Brain microvascular endothelial cell (primary cell): ENCODE measurements at places on chromosomes 1 and 21.

DNA sequence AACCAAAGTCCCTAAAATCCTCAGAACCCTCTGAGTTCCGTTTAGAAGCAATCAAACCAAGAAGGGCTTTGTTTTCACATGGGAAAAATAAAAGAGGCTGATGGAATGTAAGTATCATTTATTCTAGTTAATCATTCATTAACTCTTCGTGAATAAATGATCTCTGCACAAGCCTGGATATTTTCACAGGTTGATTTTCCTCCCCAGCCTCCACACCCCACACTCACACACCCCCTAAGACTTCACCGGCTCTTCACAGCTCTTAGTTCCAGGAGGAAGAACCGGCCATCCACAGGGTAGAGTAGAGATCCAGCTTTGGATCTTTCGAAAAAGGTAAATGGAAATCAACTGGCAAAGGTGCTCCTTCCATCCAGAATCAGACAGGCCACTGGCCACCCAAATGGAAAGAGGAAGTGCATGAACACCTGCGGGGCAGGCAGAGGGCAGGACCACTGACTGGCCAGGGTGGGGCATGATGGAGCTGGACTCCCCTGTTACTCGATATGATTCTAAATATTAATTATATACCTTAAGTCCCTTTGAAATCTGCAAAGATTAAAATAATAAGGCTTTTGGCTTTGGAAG lies 10.0 kb downstream of the C1orf198 start:
- no peak for DNase-seq

DNA sequence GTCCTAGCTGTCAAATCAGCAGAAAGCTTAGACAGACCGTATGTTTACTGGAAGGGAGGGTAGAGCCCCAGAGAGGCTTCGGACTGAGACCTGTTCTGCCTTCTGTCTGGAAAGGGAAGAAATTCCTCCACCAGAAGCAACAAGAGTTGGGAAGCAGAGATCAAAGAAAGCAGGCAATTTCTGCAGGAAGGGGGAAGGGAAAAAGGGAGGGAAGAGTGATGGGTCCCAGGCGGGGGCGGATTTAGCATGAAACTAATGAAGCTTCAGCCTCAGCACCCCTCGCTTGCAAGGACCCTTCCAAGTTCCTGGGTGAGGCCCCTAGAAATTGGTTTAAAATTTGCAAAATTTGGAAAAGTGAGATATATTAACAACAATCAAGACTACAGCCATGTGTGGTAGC lies 26.6 kb upstream of the FAM20B start:
- DNase-seq: no peak

GRCh38 chr1:115118611-115119010 lies 29.3 kb upstream of the TSPAN2 start:
- DNase-seq: no peak

- no peak for DNase-seq
Observed at GRCh38 chr1:172283766-172284165, 136.7 kb upstream of the C1orf105 start.

DNA sequence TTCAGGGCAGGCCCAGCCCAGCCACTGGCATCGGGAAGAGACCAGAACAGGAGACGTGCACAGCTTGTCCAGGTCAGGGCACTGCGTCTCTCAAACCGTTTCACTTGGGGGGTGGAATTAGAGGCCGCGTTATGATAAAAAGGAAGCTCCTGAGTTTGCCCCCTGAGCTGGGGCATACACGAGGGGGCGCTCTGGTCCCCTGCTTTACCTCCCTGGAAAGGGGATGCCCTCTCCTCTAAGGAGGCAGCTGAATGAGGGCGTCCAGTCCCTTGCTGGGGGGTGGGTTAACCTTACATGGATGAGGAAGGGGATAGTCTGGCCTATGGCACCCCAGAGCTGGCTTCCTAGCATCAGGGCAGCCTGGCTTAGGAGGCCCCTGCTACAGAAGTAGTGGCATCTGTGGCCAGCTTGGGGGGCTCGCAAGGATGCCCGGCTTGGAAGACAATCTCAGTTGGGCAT lies 2.3 kb downstream of the MYOG start:
- DNase-seq: no peak

DNA sequence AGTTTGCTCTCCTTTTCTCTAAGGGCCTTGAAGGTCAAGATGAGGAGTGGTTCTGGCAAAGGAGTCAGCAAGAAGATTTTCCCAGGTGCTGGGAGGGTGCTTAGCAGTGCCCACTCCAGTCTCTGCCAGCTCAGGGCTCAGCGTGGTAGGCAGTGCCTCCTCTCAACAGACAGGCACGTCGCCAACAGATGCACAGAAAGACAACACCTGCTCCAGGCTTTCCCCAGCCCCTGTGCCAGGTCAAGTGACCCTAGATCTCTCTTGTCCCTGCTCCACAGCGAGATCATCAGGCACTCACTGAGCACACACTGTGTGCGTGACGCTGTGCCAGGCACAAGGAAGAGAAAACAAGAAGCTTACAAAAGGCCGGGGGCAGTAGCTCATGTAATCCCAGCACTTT lies 86.0 kb downstream of the CASZ1 start:
- no peak for DNase-seq

DNA sequence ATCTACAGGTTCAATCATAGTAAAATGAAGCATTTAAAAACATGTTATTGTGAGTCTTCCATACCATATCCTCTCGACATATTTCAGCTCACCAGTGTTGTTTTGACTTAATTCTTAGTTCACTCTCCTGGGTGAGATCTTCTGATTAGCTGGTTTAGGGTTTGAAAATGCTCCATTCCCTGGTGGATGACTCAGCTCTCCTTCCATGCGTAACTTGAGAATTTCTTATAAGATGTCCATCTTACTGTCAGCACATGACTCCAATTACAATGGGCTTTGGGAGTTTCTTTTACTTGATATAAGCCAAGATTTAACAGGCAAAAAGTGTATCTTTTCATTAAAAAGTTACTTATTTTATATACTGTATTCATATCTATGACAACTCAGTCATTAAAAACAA lies 476.5 kb downstream of the BRINP3 start:
- DNase-seq: no peak

GRCh38 chr21:31213787-31214186 lies 130.3 kb downstream of the TIAM1 start:
- DNase-seq: no peak

GRCh38 chr1:227356620-227357146 lies 38.4 kb upstream of the CDC42BPA start:
- peak; percentile 3 for DNase-seq

- DNase-seq: peak; percentile 81
Observed at GRCh38 chr1:91500756-91501522, at the start of gene CDC7. CDC7 (plus strand) TSS chr1:91500851; CDS start chr1:91501717, 866 bp downstream.

DNA sequence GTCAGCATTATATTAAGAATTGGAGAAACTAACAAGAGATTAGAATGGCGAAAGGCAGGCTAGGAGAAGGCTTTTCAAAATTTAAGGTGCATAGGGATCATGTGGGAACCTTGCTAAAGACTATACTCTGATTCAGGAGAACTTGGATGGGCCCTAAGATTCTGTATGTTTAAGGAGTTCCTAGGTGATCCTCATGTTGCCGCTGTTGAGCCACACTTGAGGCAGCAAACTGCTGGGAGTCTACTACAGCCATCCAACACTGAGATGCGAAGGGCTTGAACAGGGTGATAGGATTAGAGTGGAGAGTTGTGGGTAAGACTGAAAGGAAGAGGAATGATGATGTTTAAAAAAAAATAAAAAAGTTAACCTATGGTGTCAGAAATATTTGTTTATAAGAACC lies 1013.2 kb downstream of the MRPL39 start:
- DNase-seq: no peak

GRCh38 chr1:46569884-46570725 lies 18.7 kb upstream of the KNCN start:
- no peak for DNase-seq

GRCh38 chr1:32817815-32818786 lies 648 bp downstream of the S100PBP start:
- no peak for DNase-seq

- DNase-seq: no peak
Observed at GRCh38 chr1:217153361-217153760, 430.1 kb upstream of the ESRRG start.

GRCh38 chr21:43271452-43272020 lies 102.7 kb downstream of the CRYAA start:
- no peak for DNase-seq

DNA sequence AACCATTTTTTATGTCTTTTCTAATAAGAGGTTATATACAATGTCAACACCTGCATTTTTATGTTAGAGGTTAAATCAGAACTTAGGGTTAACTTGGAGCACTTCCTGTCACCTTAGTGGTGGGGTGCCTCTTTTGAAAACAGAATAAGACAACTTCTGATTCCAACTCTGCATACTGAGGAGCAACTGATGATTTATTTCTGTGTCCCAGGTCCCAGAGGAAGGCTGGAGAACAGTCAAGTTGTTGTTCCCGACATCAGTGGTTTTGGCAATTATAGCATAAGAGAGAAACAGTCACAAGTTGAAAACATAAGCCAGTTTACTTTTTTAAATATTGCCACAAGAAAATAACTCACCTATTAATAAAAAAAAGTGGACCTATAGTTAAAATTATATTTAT lies 871.0 kb upstream of the ADAMTS5 start:
- no peak for DNase-seq

DNA sequence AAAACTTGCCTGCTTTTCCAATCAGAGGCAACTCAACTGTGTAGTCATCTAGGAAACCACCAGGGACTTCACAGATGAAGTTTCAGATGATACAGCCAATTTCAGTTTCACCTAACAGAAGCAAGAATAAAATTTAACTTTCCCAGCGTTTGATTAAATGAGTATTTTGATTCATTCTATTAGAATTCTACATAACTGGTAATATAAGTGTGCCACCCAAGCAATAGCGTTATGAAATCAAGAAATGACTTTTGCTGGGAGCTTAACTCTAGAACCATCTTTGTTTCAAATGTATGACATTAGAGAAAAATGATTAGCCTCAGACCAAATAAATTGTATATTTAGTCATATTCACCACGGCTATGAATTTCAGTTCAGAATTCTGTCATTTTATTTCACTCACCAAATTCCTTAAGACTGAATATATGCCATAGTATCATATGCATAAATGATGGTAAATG lies 239.3 kb downstream of the NRIP1 start:
- no peak for DNase-seq

DNA sequence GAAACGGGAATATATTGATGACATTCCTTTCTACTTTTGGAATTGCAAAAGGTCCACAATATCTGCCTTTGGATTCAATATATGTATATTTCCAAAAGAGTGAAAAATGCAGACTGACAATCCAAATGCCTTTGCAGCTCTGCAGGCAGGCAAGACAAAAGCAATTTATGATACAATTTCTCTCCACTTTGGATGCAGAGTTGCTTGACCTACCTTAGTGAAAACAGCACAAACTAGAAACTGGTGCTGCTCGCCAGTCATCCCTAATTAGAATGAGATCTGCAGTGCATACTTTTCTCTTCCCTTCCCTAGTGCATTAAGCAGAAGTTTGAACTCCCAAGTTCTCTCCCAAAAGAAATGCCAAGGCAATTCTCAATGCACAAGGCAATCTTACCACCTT lies 56.8 kb downstream of the KIAA0319L start:
- DNase-seq: no peak

DNA sequence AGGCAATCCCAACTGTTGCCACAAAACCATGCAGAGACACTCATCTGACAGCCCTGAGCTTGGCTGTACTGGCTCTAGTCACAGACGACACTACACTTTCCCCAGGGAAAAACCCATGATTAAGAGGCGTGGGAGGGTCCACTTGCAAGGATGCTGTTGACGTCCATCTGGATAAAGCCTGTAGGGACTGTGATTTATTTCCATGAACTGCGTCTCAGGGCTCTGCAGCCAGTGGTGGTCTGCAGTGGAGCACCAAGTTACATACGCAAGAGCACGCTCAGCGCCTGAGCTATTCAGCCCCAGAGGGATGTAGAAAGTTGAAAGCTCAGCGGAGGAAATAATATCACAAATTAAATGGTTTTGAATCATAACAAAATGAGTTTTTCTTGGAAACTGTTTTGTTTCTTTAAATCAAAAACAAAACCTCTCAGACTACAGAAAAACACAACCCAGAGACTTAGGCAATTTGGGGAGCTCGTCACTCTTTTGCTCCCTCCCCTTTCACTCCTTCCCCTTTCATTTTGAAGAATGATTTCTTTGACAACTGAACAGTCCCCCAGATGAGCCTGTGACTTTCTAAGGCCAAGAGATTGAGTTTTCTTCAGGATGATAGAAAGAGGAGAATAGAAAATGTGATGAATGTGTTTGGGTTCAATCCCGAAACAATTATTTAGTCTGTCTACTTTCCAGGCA lies 71.2 kb downstream of the NGF start:
- DNase-seq: peak; percentile 40

DNA sequence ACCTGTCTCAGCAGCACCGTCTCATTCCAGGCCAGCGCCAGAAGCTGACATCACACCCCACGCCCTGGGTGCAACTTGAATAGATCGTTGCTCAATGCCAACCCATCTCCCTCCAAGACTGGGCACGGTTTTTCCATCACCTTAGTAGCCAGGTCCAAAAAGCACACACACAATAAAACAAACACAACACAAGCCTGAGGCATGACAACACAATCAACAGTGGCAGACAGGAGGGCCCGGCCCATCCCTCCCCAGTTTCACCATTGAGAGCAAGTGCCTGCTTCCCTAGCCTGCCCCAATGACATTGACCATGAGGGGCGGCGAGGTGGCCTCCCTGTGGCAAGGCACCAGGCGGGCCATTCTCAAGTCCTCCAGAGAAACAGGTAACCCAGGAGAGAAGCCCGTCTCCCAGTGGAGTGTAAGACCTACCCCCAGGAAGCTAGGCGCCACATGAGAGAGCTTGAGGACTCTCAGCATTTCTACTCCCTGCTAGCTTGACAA lies 2.7 kb downstream of the IFFO2 start:
- DNase-seq: no peak

GRCh38 chr1:78224861-78225552 lies 179.2 kb downstream of the GIPC2 start:
- DNase-seq: no peak

GRCh38 chr1:198856601-198857000 lies 217.8 kb downstream of the PTPRC start:
- no peak for DNase-seq

- no peak for DNase-seq
Observed at GRCh38 chr1:1091344-1092148, 17.4 kb upstream of the RNF223 start.

DNA sequence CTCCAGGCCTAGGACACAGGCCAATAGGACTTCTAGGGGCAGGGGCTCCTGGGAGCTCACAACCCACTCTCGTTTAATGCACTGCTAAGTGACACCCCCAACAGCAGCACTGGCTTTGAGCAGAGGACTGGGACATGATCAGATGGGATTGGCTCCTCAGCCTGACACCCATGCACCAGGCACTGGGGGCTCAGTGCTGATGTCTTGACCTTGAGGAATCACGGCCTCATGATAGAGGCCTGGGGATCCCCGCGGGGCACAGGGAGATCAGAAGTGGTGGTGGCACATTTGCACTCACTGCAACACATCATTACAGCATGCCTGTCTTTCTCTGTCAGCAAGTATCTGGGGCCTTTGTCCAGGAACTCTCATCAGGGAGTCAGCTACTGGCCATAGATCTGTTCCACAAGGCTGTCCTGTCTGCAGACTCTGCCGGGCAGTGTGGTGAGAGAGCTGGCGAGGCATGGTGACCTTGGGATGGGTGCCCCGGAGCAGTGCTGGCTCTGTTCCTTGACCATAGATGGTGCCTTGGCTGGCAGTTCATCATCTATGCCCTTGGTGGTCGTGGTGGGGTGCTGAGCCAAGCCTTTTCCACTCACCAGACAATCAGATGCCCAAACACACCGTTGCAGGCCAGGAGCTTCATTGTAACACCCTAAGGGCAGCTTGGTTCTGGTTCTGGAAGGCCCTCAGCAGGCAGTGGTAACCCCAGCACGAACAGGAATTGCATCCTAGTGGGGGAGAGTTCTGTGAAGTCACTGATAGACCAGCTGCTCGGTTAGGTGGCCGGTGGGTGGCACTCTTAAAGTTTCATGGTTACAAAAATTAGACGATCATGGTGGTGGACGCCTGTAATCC lies 22.2 kb upstream of the PARP1 start:
- DNase-seq: no peak
